ENCODE measurements at places on chromosomes 3 and 15.

DNA sequence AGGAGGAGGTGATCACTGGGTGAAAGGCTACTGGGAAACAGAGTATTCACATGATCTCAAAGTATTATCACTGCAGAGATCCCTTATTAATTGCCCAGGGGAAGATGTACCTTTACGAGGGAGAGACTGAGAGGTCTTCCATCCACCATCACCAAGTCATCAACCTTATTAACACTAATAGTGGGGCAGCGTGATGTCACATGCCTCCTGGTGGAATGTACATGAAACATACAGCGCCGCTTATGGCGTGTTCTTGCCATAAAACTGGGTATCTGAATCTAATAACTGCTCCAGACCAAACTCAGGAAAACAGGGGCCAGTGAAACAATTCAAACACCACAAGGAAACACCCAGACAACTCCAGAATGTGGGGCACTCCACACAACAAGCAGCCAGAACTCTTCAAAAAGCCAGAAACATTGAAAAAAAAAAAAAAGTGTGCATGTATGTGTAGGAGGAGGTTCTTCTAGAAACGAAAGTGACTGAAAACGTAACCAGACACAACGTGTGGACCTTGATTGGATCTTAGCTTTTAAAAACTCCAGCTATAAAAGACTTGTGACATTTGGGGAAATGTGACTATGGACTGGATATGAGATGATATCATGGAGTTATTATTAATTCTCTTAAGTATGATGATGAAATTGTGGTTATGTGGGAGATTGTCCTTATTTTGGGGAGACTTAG lies 4.6 kb downstream of the STIMATE start:
- DNase-seq, result peak; percentile 29

DNA sequence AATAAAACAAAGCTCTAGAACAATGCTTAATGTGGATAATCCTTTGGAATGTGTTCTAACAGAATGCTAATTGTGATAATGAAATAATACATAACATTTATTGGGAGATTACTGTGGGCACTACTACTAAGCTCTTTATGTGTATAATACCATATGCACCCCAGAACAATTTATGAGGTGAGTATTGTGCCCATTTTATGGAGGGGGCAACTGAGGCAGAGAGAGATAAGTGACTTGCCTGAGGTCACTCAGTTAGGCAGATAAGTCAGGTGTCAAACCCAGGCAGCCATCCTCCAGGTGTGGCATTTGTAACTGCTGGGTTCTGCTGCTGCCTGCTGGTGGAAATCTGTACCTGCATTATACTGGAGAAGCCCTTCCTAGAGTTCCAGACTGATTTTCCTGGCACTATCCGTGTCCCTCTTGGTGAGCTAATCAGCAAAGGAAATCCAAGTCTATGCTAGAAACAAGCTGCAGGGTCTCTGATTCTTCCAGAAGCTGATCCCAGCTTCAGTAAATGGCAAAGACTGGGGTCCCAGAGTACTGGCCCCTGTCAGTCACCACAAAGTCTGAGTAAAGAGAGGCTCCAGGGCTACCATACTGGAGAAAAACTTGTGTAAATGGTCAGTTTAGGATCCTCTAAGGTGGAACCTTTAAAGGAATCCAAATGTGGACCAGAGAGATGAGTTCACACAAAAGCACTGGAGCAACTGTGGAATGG lies 22.6 kb upstream of the RBP1 start:
- no peak for DNase-seq

DNA sequence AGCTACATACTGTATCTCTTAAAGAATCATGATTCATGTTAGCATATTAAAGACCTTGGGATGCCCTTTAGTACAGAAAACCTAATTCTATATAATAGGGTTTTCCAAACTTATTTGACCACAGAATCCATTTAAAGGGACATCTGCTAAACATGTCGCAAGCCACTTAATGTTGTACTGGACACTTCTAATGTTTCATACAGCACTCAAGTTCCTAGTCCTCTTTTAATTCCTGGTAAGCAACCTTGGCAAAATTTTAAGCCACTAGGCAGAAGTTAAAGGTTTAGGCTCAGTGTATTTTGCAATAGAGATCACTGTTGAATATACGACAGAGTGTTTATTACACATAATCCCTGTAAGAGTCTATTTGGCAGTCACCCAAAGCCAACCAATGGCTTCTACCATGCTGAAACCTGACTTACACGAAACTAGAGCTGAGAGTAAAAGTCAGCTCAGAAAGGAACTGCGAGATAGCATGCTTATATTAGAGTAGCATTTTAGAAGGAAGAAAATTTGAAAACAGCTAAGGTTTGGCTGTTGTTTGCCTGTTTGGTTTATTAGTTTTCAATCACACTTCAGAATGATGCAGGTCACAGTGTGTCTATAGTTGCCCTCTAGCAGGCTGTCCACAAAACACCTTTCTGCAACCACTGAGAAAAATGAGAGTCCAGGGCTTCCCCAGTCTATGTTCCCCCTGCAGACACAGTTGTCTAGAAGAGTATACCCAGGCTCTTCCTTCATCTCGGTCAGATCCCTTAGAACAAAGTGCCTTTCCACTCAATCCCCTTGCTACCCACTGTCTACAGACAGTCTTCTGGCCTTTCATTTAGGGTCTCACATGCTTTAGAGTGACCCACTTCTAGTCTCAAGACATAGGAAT lies 104.4 kb downstream of the FMN1 start:
- no peak for DNase-seq

- no peak for DNase-seq
Observed at GRCh38 chr15:75551091-75551490, 28.0 kb downstream of the PTPN9 start.

GRCh38 chr3:72558001-72558400 lies 290.2 kb downstream of the SHQ1 start:
- DNase-seq, result no peak

GRCh38 chr15:34754171-34754601 lies 612 bp downstream of the GJD2 start:
- no peak for DNase-seq

GRCh38 chr15:28269097-28269496 lies 52.9 kb downstream of the HERC2 start:
- DNase-seq, result no peak

- DNase-seq, result no peak
Observed at GRCh38 chr3:64444490-64445108, 219.3 kb upstream of the PRICKLE2 start.

- DNase-seq, result no peak
Observed at GRCh38 chr3:38383156-38383875, 36.7 kb downstream of the XYLB start.

DNA sequence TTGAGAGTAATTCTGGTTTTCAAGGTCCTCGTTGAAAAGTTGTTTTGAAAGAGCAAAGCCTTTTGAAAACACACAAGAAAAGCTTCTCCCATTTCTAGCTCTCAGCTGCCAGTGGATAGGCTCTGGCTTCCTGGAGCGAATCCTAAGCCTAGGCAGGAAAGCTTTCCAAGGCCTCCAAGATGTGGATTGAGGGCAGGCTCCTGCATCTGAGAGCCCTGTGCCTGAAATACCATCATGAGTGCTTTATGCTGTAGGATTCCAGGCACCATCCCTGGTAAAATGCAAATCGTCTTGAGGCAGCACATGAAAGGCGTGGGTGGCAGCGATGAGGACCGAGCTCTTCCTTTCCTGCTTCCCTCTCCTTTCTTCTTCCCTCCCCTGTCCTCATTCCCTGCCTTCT lies 60.7 kb upstream of the CORO2B start:
- no peak for DNase-seq

GRCh38 chr3:186997473-186997939 lies 67.2 kb downstream of the ST6GAL1 start:
- DNase-seq, result no peak

GRCh38 chr3:188097791-188098190 lies 56.2 kb upstream of the LPP start:
- no peak for DNase-seq

DNA sequence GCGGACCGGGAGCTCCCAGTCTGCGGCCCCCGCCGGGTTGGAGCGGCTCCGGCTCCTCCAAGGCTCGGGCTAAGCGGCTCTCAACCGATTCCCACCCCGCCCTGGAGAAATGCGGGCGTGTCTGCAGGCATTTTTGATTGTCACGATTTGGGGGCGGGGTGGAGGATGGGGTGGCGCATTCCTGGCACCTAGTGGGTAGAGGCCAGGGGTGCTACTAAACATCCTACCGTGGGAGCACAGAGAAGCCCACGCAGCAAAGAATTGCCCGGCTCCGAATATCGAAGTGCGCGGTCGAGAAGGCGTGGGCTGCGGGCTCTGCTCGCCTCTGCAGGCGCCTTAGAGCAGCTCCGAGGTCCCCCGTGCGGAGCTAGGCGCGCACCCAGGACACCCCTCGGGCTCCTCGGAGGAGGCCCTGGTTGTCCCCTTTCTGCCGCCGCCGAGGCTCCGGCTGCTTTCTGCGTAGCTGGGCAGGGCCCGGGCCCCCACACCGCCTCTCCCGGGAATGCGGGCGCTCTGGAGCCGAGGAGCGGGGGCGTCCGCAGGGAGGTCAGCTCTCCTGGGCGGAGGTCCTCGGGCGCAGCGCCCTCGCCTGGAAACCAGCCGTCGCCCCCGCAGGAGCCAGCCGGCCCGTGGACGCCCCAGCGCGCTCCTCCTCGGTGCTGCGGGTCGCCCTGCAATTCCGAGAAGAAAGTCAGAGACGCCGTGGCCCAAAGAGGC lies 16.5 kb upstream of the LAMP3 start:
- DNase-seq, result no peak

GRCh38 chr3:140093742-140094141 lies 158.8 kb downstream of the CLSTN2 start:
- DNase-seq, result no peak

DNA sequence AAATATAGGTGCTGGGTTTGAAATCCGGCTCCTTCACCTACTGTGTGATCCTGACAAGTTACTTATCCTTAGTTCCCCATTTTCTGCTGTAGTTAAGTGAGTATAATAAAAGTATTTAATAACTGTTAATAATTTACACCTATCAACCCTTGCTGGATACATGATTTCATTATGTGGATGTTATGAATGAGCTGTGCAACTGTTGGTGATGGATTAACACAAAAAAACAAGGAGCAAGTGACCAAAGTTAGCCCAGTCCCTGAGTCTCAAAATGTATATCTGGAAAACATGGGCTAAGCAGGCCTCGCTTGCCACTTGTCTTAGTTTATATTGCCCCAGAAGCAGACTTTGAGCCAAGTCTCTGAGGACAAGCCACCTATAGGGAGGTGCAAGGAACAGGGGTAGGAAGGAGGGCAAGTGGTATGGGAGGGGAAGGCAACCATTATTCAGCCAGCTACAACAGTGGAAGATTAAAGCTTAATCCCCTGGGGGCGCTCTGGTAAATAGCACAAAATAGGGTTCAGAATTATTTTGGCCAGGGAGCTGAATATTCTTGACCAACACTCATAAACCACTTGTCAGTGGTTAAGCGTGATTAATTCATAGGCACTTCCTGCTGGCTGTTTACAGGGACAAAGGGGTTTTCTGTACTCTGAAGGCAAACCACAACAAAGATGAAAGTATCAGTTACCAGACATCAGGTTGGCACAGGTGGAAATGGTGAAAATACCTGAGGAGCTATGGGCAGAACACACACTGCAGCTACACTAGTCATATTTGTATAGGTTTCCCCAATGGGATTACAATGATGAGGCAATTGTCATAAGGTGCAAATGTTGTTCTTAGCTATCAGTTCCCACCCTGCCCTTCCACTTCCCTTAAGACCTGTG lies 76.2 kb downstream of the TRIM42 start:
- DNase-seq, result no peak

DNA sequence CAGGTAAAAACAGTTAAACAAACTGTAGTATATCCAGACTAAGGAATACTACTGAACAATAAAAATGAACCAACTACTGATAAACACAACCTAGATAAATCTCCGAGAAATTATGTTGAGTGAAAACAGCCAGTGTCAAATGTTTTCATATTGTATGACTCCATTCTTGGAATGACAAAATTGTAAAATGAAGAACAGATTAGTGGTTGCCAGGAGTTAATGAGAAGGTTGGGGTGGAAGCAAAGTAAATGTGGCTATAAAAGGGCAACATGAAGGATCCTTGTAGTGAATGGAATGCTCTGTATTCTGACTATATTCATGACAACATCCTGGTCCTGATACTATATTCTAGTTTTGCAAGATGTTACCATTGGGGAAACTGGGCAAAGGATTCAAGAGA lies 27.5 kb upstream of the ACKR4 start:
- DNase-seq, result no peak

- DNase-seq, result peak; percentile 36
Observed at GRCh38 chr15:50907601-50908208, 778 bp upstream of the AP4E1 start.

DNA sequence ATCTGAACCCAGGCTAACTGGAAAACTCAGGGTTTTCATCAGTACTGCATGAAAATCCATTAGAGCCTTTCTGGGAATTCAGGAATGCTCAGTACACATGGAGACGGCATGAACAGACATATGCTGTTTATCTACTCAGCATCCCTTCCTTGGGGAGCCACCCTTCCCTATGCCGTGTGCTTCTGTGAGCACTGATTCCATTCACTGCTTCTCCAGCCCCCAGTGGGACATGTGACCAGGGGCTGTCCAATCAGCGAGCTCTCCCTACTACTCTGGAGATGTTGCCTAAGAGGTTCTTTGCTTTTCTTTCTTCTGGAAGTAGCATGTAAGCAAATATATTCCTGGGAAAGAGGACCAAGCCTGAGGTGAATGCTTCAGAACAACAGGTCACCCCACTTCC lies 5.6 kb upstream of the PCOLCE2 start:
- DNase-seq, result no peak

DNA sequence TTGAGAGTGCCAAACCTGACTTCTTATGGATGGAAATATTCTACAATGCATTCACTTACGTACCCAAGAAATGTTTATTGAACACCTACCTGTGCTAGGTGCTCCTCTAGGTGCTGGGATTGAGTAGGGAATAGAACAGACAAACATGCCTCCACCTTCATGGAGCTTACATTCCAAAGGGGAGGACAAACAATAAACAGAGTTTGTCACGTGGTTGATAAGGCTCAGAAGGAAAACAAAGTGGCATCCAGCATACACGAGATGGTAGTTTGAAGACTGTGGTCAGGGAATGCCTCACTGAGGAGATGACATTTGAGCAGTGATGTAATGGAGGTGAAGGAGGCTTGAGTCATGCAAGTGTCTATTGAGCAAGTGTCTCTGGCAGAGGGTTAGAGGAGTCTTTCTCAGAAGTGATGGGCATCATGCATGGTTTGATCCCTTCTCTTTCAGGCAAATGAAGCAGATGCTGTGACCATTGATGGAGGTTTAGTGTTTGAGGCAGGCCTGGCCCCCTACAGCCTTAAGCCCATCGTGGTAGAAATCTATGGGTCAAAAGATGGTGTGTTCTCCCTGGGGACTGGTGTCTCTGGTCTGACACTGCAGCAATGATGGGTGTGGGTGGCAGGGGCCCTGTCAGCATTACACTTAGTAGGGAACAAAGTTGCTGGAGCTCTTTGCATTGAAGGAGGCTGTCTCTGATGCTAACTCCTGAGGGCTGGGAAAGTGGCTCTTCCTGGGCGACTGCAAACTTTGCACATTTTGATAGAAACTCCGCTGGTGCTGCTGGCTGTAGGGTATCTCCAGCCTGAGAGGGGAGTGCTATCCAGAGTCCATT lies 29.7 kb upstream of the TOPBP1 start:
- no peak for DNase-seq
